ENCODE measurements at places on chromosomes 6 and 20. TPM values are rescaled to one million over a fixed set of nuclear protein-coding genes. Genes with fewer than 3 reads are reported as not detected.

DNA sequence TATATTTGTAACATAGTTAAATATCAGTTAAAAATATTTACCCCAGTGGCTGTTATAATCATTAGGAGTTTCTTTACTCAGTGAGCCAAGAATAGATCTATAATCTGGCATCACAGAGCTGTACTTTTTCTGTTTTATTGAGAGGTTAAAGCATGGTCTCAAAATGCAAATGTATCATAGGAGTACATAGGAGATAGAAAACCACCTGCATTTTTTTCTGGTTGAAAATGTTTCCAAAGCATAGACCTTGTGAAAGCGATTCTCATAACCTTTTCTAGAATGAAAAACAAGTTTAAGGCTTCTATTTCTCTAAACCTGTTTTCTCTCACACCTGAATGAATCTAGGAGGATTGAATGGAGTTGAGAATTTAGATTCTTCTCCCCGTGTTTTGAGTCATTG, 14.4 kb downstream of the KCNQ5 start:
- DNase-seq, result no peak

- no peak for DNase-seq
Observed at GRCh38 chr6:90241229-90241880, 55.3 kb downstream of the BACH2 start.

- DNase-seq, result no peak
Observed at GRCh38 chr20:7935027-7935551, 5.2 kb downstream of the HAO1 start.

- DNase-seq, result no peak
Observed at GRCh38 chr20:63864545-63864977, 509 bp upstream of the TPD52L2 start.

DNA sequence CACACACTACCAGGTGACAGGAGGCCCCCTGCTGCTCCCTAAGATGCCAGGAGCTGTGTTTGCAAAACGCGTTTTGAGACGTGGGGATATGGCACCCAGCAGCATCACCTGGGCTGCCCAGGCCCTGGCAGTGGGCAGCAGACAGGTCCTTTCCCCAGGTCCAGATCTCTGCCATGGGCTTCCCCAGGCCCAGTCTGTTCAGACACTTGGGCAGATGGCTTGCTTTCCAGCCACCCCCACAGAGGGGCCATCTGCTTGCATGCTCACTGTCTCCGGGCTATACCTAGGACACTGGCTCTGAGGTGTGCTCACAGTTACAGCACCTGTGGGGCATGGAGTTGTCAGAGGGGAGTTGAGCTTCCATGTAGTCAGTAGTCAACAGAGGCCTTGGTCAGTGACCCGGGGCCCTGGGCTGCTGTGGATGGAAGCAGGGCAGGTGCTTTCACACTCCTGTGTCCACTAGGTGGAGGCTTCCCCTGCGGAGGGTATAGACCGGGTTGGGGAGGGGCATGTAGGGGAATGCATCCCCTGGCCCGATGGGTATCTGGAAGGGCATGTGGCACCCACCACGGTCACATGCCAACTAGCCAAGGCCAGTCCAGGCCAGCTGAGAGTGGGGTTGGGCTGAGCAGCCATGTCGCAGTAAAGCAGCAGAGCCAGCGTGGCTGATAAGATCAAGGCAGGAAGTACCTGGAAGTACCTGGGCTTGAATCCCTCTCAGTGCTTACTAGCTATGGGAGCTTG, 185.4 kb upstream of the SLC24A3 start:
- DNase-seq, result no peak

Gene PGBD1
- total RNA-seq, result 1.7 TPM

Gene MCCD1
- not detected for total RNA-seq

Gene RNF144B
- total RNA-seq, result 1.4 TPM

Gene HLA-G
- total RNA-seq, result 1.1 TPM

All from activated T-cell treated with anti-CD3 and anti-CD28 coated beads, Interleukin-2, amount 50 U/mL, for 4 hours (primary cell).